ENCODE measurements at places on chromosomes 12 and 14.

- no peak for DNase-seq
Observed at GRCh38 chr12:118328486-118329330, 44.0 kb downstream of the TAOK3 start.

GRCh38 chr14:71060825-71061455 is 153.7 kb downstream of the PCNX1 start:
- DNase-seq = no peak

DNA sequence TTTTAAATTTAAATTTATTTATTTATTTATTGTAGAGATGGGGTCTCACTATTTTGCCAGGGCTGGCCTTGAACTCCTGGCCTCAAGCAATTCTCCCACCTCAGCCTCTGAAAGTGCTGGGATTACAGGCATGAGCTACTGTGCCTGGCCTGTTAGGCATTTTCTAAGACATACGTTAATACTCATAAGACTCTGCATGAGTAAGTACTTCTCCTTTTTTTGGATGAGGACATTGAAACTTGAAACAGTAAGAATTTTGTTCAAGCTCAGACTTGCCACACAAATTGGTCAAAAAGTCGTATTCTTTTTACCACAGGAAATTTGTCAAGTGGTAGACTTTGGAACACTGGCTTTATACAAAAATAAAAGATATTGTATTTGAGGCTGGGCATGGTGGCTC is 187.4 kb upstream of the RASSF8 start:
- DNase-seq = no peak

GRCh38 chr12:110927546-110927945 is 7.2 kb upstream of the MYL2 start:
- no peak for DNase-seq

- DNase-seq = no peak
Observed at GRCh38 chr14:35553808-35554207, 19.8 kb downstream of the INSM2 start.

- DNase-seq = peak; percentile 19
Observed at GRCh38 chr12:2624543-2625288, 170.1 kb upstream of the FKBP4 start.

DNA sequence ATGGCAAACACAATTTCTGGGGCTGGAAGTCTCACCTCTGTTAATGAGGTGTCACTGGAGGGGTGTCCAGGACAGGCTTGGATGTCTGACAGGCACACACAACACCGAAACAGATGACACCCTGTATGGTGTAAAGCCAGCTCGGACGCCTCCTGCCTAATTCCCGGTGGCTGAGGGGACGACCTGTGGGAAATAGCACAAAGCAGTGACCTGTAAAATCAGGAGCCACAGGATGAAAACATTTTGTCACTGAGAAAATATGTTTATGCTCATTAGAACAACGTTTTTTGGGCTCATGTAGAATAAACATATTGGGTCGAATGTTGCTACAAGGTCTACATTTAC is 285.0 kb upstream of the RTL1 start:
- no peak for DNase-seq

DNA sequence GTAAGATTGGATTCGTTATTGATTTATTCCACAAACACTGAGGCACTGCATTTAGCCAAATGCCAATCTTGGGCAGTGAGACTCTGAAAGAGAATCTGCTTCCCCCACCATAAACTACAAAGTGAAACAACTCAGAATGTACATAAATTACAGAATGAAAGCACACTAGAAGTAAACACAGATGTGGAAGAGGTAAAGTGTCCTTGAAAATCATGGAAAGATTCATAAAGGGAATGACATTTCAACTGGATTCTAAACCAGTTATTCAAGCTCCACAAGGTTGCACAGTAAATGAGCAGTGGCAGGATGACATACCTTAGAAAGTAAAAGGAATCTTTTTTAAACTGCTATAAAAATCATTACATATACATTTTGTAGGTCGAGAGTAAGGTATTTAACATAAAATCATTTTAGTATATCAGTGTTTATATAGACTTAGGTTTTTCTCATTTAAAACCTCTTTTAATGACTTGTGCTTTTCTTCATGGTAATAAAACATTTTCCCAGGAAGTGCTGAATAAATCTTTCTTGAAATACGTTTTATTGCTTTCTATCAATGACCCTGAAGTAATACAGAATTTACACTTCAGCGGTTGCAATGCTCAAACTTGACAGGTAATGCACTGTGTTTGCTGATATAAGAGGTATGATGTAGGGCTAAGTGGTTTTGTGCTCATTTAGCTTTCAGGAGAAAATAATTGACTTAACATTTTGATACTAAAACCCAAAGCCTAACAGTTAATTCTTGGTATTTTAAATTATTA is 270.6 kb downstream of the NAV3 start:
- DNase-seq = no peak

DNA sequence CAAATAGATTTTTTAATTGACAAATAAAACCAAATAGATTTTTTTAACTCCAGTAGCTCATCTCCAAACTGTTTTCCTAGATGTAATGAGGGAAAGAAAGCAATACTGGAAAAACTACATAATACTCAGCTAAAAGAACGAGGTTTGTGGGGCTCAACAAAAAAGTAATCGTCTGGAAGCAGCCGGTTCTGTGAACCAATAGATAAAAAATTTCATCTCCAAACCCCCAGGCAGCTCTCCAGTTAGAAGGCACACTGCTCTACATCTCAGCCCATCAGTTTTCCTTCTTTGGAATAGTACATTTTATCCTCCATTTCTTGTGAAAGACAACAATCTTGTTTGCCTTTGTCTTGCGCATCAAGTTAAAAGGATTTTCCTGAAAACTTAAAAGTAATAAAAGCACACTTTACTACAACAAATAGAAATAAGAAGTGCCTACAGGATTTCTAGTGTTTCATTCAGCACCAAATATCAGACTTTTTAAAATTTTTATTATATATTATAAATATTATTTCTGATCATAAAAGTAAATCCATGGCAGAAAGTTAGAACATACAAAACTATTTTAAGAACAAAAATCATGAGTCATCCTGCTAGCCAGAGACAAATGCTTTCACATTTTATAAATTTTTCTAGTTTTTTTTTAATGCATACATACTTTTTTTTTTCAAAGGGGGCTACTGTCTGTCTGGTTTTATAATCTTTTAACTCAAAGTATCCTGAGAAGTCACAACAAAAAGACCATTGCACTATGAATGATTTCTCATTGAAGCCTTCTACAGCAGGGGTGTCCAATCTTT is 67.7 kb downstream of the EPS8 start:
- DNase-seq = no peak

GRCh38 chr12:102873077-102873476 is 44.0 kb downstream of the PAH start:
- no peak for DNase-seq

DNA sequence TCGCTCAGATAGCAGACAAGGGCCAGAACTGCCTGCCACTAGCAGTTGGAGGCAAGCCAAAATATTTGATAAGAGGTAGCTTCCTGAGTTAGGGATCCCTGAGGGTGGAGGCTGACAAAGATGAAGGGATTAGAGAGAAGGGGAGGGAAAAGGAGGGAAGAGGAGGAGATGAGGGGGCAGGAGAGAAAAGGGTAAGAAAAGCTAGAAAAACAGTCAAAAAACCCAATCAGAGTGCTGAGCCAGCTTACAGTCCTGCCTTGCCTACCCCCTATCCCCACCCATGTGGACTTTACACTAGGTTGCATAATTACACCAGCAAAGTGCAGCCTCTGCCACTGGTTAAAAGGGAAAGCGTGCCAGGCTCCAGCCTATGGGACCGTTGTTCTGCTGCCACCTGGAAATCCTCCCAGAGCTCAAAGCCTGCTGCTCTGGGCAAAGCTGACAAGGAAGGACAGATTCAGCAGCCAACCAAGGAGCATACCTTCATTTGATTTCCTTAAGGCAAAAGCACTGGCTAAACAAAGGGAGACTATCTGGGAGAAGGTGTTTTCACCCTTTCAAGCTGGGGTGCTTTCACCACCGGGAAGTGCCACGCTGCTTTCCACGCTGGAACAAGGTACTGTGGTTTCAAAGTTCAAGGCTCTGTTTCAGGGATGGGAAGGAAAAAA is 3.8 kb upstream of the NUMB start:
- no peak for DNase-seq

DNA sequence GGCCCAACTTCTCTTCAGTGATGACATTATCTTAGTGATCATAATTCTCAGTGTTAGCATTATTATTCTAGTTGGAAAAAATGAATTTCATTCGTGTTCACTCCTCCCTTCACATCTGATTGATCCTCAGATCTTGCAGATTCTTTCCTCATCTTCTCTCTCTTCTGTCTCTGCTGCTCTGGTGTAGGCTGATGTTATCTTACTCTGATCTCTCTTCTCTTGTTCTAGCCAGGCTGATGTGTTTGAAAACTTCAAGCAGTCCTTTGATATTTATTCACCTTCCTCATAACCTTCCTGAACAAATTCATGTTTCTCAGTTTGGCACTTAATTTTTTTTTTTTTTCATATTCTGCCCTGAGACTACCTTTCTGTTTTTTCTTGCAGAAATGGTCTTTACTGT is 5.6 kb upstream of the TBK1 start:
- no peak for DNase-seq

- no peak for DNase-seq
Observed at GRCh38 chr14:105165134-105165704, 3.4 kb downstream of the JAG2 start.

- DNase-seq = no peak
Observed at GRCh38 chr12:72077111-72077820, 138.6 kb downstream of the TPH2 start.

DNA sequence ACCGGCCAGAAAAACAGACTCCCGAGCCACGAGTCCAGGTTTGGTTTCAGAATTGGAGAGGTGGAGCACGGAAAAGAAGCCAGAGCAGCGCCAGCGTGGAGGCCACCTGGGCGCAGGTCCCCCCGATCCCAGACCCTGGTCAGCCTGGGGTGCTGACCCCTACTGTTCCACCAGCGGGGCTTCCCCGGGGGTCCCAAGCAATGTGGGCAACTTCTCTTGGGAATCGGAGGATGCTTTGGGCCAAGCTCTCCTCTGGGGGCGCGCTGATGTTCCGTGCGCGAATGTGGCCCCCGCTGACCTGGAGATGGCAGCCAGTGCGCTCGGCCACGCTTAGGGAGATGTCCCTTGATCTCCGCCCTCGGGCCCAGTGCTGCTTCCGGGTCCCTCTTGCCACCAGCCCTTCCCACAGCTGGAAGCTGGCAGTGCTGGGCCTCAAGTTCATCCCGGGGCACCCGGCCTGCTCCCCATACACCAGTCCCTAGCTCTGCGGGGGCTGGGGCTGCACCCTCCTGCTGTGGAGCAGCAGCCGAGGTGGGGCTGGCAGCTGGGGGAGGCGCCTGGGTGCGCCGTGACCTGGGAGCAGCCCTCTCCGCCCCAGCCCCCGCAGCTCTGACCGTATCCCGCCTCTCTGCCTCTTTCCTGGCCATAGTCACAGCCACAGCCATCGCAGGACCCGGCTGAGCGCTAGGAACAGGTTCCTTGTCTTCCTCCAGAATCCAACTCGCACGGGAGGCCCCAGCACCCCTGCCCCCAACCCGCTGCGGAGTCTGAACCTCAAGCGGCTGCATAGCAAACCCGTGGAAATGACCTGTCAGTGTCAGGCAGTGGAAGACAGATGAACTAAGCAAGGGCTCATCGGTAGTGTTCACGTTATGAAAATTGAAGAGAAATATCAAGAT is 91.2 kb downstream of the RCOR1 start:
- no peak for DNase-seq

DNA sequence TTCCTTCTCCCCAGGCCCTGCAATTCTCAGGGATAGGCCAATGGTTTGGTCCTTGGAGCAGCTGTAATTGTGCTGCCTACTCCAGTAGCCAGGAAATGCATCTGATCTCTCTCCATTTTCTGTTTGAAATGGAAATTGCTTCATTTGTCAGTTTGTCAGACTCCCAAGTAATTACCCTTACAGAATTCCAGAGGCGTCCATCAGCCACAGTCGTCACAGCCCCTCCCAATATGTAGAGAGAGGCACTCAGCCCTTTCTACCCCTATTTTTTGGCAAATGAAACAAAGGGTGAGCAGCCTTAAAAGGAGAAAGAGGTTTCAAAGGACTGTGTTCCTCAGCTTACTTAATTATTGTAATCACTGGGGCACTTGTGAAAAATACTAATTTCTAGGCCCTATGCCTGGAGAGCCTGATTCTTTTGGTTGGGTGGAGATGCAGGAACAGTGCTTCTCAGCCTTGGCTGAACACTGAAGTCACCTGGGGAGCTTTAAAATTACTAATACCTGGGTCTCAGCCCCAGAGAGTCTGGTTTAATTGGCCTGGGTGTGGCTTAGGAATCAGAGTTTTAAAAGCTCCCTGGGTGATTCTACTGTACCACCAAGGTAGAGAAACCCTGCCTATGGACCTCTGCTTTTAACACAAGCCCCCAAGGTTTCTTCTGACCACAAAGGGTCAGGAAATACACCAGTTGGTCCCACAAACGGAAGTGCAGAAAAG is 190.0 kb downstream of the EMP1 start:
- DNase-seq = no peak

DNA sequence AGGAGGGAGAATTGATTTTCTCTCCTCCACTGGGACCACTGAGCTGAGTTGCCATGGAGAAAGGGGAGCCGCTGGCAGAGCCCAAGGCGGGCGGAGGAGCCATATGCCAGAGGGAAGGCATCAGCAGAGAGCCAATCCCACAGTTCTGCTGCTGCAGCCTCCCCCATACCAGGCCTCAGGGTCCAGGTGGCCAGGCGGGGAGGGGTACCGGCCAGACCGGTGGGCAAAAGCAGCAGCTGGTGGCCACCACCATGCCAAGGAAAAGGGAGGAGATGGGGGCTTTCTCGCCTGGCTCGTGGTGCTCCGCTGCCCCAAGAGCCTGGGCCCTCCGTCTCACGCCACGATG is 72.8 kb downstream of the PITPNM2 start:
- DNase-seq = no peak

GRCh38 chr12:52013626-52014310 is 7.0 kb downstream of the TAMALIN start:
- DNase-seq = no peak

- no peak for DNase-seq
Observed at GRCh38 chr12:31518680-31519227, 72.2 kb downstream of the DENND5B start.

DNA sequence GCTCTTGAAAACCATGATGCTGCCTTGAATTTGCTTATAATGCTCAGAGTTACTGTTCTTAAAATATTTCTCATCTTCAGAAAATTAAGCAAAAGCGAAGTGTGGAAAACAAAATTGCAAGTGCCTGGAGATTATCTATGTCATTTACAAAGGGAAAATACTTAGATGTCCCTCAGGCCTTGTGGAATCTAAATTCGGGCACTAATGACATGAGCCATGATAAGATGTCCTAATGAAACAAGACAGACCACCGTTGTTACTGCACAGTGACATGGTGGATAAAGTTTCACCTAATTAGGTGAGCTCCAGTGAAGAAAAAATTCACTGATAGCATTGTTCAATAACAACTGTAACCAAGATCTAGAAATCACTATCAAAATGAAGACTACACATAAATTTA is 30.4 kb downstream of the PPP1R13B start:
- no peak for DNase-seq

DNA sequence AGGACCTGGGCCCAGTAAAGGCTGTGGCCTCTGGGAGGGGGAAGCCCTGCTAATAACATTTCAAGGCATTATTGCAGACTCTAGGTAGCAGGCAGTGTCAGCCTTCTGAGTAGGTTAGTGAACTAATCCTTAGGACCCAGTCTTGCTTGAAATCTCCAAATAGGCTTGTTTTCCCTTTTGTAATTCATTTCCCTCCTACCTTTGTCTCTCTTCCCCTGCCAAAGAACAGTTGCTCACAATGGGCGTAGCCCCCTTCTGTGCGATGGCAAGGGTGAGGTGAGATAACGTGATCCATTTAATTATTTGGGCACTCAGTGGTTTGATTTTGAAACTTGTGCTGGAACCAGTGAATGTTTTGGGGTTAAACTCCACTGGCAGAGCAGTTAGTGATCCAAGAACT is 10.9 kb downstream of the PELI2 start:
- DNase-seq = no peak

All from activated CD4-positive, alpha-beta T cell treated with anti-CD3 and anti-CD28 coated beads, Interleukin-2, Interleukin-4, amounts not matched to agents 100 ng/mL and 50 ng/mL, durations not matched to agents 16 hours and 8 hours (primary cell).